ENCODE measurements at places on chromosomes 16 and 17. TPM values are rescaled to one million over a fixed set of nuclear protein-coding genes. Genes with fewer than 3 reads are reported as not detected.

Gene PRSS36
- total RNA-seq, result 0.72 TPM

Gene ABCC12
- total RNA-seq, result not detected

Gene NDUFAB1
- 184 TPM for total RNA-seq

Gene JPT1
- 526 TPM for total RNA-seq

Gene G6PC1
- not detected for total RNA-seq

- no peak for DNase-seq
- H3K4me1 ChIP-seq, result peaks cover 13% of the 10 kb centered on the region
- H3K27ac ChIP-seq, result peak overlapping the region; percentile 19
- no peak overlapping the region for H3K4me3 ChIP-seq
- H3K27me3 ChIP-seq, result no peaks in the 10 kb centered on the region
Measured at GRCh38 chr17:4853208-4853671, 20.1 kb downstream of the MINK1 start.

- DNase-seq, result no peak
- no peaks in the 10 kb centered on the region for H3K27me3 ChIP-seq
- no peak overlapping the region for H3K4me3 ChIP-seq
- H3K36me3 ChIP-seq, result peaks cover 10% of the 10 kb centered on the region
Measured at GRCh38 chr16:72812672-72813071, 235.3 kb downstream of the ZFHX3 start.

DNA sequence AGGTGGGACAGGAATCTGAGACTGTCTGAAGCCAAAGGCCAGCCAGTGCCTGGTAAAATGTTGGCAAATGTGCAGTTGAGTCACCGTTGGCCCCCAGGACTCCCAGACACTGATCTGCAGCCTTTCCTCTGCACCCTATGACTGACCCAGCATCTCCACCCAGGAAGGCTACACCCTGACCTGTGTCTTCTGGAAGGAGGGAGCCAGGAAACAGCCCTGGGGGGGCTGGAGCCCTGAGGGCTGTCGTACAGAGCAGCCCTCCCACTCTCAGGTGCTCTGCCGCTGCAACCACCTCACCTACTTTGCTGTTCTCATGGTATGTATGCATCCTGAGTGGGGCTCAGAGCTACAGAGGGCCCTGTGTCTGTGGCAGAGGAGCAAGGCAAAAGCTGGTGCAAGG is 24.0 kb downstream of the ADGRG5 start:
- H3K27ac ChIP-seq, result no peak overlapping the region
- H3K36me3 ChIP-seq, result no peaks in the 10 kb centered on the region
- no peak overlapping the region for H3K4me3 ChIP-seq
- H3K4me1 ChIP-seq, result no peaks in the 10 kb centered on the region
- DNase-seq, result no peak

DNA sequence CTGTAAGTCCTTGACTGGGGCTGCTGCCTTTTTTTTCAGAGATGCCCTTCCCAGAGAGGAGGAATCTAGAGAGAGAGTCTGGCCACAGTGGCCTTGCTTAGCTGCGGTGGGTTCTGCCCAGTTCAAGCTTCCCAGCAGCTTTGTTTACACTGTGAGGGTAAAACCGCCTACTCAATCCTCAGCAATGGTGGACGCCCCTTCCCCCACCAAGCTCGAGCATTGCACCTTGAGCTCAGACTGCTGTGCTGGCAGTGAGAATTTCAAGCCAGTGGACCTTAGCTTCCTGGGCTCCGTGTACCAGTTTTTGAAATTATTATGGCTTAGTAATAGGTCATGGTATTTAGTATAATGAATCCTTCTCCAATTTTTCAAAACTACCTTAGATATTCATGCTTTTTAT is 395.4 kb downstream of the NPIPA7 start:
- DNase-seq, result no peak
- no peaks in the 10 kb centered on the region for H3K27me3 ChIP-seq
- no peaks in the 10 kb centered on the region for H3K4me1 ChIP-seq
- H3K36me3 ChIP-seq, result no peaks in the 10 kb centered on the region
- no peak overlapping the region for H3K27ac ChIP-seq

DNA sequence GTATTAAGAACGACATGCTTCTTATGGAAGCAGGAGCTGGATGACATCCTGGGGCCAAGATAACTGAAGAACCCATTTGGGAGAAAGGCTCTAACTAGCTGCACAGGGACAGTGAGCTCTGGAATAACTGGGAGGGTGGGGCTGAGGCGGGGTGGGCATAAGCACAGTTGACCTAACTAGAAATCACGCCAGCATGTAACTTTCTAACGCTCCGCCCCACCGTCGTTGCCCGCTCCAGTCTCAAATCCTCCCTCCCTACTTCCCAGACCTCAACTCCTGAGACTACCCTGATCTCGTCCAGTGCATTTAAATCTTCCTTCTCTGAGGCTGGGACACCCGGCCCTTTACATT is 436 bp downstream of the PHB1 start:
- no peaks in the 10 kb centered on the region for H3K27me3 ChIP-seq
- DNase-seq, result no peak
- H3K27ac ChIP-seq, result peak overlapping the region; percentile 62
- peaks cover 10% of the 10 kb centered on the region for H3K4me1 ChIP-seq
- H3K4me3 ChIP-seq, result peak overlapping the region; percentile 85

- no peaks in the 10 kb centered on the region for H3K27me3 ChIP-seq
- no peak for DNase-seq
- H3K4me1 ChIP-seq, result no peaks in the 10 kb centered on the region
- no peak overlapping the region for H3K4me3 ChIP-seq
- no peaks in the 10 kb centered on the region for H3K36me3 ChIP-seq
Measured at GRCh38 chr16:87303431-87303930, 13.7 kb downstream of the C16orf95 start.

- H3K27ac ChIP-seq, result no peak overlapping the region
- no peaks in the 10 kb centered on the region for H3K4me1 ChIP-seq
- H3K27me3 ChIP-seq, result peaks cover 56% of the 10 kb centered on the region
- H3K4me3 ChIP-seq, result no peak overlapping the region
- DNase-seq, result no peak
Measured at GRCh38 chr16:50909831-50910735, 168.2 kb downstream of the CYLD start.

GRCh38 chr17:73696251-73696650 is 52.0 kb upstream of the SDK2 start:
- H3K27ac ChIP-seq, result no peak overlapping the region
- no peak for DNase-seq
- no peak overlapping the region for H3K4me3 ChIP-seq
- H3K4me1 ChIP-seq, result no peaks in the 10 kb centered on the region
- peaks cover 5% of the 10 kb centered on the region for H3K27me3 ChIP-seq
- H3K36me3 ChIP-seq, result no peaks in the 10 kb centered on the region

DNA sequence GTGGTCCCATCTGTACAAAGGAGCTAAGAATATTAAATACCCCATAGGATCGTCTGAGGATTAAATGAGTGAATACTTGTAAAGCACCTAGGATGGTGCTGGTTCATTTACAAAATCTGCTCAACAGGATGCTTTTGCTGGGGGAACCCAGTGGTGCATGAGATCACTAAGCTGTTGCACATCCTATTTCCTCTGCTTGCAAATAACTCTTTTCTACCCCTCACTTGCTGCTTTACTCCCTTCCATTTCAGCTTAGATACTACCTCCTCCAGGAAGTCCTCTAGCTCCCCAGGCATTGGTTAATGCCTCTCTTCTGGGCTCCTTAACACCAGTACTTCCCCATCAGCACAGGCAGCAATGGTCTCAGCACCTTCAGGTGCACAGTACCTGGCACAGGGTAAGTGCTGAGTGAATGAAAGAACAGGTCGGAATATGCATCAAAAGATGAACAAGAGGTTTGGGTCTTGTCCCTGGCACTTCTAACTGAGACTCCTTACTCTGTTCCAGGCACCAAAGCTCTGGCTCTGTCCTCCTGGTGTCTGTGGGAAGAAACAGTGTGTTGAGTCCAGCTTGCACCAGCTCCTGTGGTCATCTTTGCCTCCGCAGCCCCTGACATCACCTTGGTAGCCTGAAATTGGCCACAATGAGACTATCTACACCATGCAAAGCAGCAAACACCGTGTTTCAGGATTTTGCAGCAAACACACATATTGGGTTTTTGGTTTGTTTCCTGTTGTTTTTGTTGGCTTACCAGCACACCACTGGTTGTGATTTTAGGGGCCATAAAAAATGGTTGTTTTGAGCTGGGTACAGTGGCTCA is 24.1 kb upstream of the IL21R start:
- no peak overlapping the region for H3K4me3 ChIP-seq
- no peaks in the 10 kb centered on the region for H3K4me1 ChIP-seq
- no peaks in the 10 kb centered on the region for H3K27me3 ChIP-seq
- H3K36me3 ChIP-seq, result no peaks in the 10 kb centered on the region

DNA sequence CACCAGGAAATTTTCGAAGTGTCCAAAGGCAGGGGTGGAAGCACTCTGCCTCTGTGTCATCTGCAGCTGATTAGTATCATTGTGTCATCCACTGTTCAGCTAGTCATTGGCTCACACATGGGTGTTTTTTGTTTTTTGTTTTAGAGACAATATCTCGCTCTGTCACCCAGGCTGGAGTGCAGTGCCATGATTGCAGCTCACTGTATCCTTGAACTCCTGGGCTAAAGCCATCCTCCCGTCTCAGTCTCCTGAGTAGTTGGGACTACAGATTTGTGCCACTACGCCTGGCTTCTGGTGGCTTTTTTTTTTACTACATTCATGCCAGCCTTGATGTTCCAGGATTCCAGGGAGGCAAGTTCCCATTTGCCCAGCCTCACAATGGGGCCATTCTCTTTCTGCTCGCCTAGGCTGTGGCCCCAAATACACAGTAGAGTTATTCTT is 32.5 kb upstream of the MYO18A start:
- no peaks in the 10 kb centered on the region for H3K4me1 ChIP-seq
- H3K36me3 ChIP-seq, result no peaks in the 10 kb centered on the region
- no peak overlapping the region for H3K27ac ChIP-seq
- no peak overlapping the region for H3K4me3 ChIP-seq
- H3K27me3 ChIP-seq, result no peaks in the 10 kb centered on the region

DNA sequence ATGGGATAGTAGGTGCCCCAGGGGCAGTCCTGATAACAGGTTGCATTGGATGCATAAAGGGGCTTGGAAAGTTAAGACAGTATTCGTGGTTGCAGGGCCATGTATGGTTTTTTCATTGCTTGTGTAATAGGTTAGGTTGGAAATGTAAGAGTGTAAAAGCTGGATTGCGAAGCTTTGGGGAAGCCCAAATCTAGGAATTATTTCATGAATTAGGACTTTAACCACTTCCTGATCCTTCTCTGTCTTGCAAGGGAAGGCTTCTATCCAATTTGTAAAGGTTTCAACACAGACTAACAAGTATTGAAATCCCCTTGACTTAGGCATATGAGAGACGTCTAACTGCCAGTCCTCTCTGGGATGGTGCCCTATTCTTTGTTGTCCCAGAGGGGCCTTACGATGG is 7.8 kb upstream of the CCL17 start:
- no peak overlapping the region for H3K27ac ChIP-seq
- DNase-seq, result no peak
- no peaks in the 10 kb centered on the region for H3K27me3 ChIP-seq
